ENCODE measurements at places on chromosomes 6 and 20. TPM values are rescaled to one million over a fixed set of nuclear protein-coding genes. Genes with fewer than 3 reads are reported as not detected.
A peak's percentile ranks its signal among the peaks of the same experiment; 100 is the strongest.

DACT2 gene
- total RNA-seq, result 1.1 TPM

OOEP gene
- not detected for total RNA-seq

CDS2 gene
- total RNA-seq, result 20.9 TPM

EDN3 gene
- 7.3 TPM for total RNA-seq

AURKA gene
- total RNA-seq, result 6.0 TPM

BTNL2 gene
- not detected for total RNA-seq

CD93 gene
- total RNA-seq, result 0.08 TPM

ESR1 gene
- 0.24 TPM for total RNA-seq

MYCT1 gene
- total RNA-seq, result not detected

DNA sequence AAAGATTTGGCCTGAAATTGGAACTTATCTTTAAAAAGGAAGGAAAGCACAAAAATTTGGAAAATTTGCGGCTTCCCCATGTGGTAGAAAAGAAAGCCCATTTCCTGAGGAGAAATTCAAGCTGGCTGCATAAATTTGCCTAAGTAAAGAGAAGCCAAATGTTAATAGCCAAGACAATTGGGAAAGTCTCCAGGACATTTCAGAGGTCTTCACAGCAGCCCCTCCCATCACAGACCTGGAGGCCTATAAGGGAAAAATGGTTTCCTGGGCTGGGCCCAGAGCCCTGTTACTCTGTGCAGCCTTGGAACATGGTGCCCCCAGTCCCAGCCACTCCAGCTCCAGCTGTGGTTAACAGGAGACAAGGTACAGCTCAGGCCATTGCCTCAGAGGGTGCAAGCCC is 736.5 kb downstream of the HACE1 start:
- no peak for ATAC-seq

GRCh38 chr6:21997119-21998037 is 299.5 kb downstream of the PRL start:
- no peak for ATAC-seq

GRCh38 chr6:106141441-106142237 is 55.5 kb downstream of the PRDM1 start:
- ATAC-seq, result no peak

GRCh38 chr20:33291830-33292355 is 8.9 kb downstream of the BPIFB1 start:
- no peak for ATAC-seq

DNA sequence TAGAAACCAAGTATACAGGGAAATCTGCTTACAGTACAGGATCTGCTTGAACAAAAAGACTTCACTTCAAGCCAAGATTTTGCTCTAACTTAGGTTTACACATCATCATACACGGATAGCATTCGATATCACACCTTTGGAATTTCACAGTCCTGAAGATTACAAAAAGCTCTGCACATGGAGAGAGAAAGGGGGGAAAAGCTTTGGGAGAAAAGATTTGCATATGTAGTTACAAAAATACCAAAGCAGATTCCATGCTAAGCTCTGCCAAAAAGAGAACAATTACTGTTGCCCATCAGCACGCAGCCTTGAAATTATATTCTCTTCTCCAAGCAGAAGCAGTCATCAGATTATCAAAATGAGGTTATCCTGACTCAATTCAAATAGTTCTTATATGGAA is 62.0 kb downstream of the HIVEP2 start:
- no peak for ATAC-seq

GRCh38 chr6:16419636-16420336 is 181.4 kb downstream of the GMPR start:
- no peak for ATAC-seq

GRCh38 chr6:35024551-35025054 is 116.5 kb downstream of the TCP11 start:
- ATAC-seq, result peak; percentile 98

- ATAC-seq, result no peak
These were observed 131.2 kb upstream of the AKAP12 start for GRCh38 chr6:151108548-151108947.

DNA sequence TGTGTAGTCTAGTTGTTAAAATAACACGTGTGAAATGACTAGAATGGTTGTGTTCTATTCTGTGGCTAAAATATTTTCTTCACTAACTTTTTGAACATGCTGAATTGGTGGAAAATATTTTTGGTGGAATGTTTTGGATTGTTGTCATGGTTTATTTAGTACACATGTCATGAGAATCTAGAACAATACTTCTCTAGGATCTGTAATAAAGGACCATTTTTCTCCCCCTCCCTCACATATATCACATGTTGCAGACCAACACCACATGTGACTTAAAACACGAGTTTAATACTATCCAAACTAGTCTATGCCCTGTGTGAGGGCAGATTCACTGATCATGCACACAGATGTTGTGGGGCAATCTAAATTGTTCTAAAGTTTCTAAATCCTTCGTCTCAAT is 29.2 kb downstream of the FIG4 start:
- ATAC-seq, result no peak

DNA sequence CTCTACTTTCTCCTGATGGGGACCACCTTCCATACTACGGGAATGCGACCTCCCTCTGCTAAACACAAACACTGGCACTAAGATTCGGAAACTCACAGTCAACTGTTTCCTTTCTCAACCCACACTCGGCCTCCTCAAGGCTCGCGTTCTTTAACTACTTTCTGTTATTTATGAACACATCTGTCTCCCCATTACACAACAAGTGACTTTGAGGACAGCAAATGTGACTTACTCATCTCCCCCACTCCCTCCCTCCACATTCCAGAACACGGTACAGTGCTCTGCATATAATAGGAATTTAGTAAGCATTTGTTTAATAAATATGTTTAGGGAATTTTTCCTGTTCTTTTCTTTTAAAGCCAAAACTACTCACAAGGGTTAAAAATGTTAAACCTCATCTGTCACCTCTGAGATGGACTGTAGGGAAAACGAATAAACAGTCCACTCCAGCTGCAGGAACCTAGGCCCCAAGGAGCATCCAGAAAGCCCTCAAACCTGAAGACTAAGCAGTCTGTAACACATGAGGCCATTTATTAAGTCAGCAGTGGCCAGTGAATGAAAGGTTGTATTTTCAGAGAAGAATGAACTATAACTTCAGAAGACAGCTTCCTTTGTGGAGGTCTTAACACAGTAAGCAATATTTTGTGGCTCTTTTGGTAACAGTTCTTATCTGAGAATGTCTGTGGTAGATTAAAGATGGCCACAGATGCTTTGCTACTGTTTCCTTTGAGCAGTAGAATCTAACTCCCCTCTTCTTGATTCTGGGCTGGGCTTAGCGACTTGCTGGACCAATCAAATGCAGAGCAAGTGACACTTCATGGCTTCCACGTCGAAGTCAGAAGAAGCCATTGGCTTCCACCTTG is 209.6 kb upstream of the DTNBP1 start:
- peak; percentile 52 for ATAC-seq

- no peak for ATAC-seq
These were observed 6.0 kb upstream of the PRL start for GRCh38 chr6:22302838-22303237.

DNA sequence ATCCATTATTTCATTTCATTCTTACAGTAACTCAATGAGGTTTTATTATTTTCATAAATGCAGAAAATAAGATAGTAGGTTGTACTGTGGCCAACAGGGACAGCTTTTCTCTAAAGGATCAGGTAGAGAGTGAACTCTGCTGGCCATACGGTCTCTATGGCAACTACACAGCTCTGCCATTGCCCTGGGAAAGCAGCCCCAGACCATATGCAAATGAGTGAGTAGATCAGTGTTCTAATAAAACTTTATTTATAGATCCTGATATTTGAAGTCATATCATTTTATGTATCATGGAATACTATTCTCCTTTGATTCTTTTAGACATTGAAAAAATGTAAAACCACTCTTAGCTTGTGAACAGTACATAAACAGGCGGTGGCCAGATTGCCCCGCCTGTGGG is 192.5 kb upstream of the RREB1 start:
- ATAC-seq, result no peak

GRCh38 chr6:1662534-1662933 is 52.8 kb downstream of the FOXC1 start:
- ATAC-seq, result no peak

GRCh38 chr20:25178563-25179438 is 16.7 kb upstream of the ENTPD6 start:
- peak; percentile 92 for ATAC-seq

DNA sequence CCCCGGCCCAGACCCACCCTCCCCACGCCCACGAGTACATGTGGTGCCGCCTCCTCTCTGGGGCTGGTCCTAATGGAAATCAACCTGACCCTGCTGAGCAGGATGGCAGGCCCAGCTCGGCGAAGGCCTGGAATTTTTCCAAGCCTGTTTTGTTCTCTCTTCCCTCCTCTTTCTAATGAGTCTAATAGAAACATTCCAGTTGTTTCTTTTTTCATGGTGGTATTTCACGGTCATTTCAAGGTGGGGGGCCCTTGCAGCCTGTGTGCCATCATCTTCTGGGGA is 16.6 kb downstream of the SMOC2 start:
- peak; percentile 40 for ATAC-seq

GRCh38 chr6:34938268-34938667 is 49.2 kb downstream of the ANKS1A start:
- no peak for ATAC-seq

DNA sequence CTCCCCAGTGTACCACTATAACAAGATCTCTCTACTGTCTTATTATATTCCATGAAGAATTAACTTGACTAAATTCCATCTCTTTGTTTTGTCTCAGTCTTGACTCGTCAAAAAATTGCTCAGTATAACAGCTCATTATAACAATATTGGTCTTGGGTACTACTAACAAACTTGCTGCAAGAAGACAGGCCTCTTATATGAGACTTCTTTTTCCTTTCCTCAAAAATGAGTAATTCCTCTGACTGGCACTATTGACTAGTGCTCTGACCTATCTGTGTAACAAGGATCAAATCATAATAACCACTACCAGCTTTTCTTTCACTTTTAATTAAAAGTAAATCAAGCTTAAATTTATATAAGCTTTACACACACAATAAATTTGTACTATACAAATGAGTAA is 91.3 kb upstream of the THEMIS start:
- no peak for ATAC-seq

DNA sequence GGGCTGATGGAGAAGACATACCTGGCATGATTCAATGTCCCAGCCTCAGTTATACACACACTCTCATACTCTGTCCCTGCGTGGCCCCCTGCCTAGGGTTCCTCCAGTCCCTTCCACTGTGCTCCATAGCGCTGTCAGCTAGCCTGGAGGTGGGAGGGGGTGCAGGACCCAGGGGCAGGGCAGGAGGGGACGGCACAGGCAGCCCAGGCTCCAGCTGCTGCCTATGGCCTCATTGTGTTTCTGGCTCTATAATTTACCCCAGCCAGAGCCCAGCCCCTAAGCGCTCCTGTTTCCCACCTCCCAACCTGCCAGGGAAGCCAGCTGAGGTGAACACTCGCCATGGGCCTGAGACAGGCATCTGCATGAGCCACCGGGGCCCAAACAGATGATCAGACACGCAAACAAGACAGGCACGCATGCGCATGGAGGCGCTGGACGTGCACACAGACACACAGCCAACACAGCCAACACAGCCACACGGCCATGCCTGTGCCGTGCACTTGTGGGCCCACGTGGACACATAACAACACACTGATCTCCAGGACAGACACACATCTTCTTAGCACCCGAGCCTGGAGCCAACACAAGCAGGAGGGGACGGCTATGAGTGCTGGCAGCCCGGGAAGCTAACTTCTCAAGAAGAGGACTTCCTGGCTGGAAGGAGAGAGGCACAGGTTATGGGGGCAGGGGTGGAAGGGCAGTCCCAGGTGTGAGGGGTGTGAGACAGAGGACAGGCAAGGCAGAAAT is 124.9 kb downstream of the GRM4 start:
- ATAC-seq, result no peak

- no peak for ATAC-seq
These were observed 43.3 kb downstream of the RNGTT start for GRCh38 chr6:88920088-88920487.

- no peak for ATAC-seq
These were observed 86.6 kb upstream of the MEI4 start for GRCh38 chr6:77566235-77566634.

GRCh38 chr6:40672087-40672486 is 84.9 kb upstream of the LRFN2 start:
- ATAC-seq, result peak; percentile 60

DNA sequence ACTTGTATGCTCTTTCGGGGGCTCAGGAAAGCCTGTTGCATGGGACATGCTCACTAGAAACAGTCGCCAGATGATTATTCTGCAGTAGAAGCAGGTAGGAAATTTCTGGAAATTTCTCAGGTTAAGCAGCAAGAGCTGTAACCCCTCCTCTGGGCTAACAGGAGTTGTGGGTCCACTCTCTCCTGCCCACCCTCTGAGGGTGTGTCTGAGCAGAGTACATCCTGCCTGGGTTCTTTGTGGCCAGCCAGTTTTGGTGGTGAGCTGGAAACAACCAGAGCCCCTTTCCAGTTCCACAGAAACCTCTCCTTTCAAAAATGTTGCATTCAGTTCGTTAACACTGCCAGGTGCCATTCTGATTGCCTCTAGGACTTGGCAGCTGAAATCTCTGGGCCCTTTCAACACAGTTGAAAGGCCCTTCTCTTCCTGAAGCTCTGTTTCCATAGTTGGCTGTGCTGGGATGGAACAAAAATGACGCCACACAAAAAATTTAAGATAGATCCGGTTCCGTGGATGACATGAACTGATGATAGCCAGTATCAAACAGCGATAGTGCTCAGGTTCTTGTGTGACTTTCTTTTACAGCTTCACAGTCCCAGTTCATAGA is 38.5 kb downstream of the PLCG1 start:
- no peak for ATAC-seq

- no peak for ATAC-seq
These were observed 49.7 kb downstream of the TRAF3IP2 start for GRCh38 chr6:111556004-111556403.

- no peak for ATAC-seq
These were observed 370.7 kb downstream of the RFPL4B start for GRCh38 chr6:112717856-112718255.

DNA sequence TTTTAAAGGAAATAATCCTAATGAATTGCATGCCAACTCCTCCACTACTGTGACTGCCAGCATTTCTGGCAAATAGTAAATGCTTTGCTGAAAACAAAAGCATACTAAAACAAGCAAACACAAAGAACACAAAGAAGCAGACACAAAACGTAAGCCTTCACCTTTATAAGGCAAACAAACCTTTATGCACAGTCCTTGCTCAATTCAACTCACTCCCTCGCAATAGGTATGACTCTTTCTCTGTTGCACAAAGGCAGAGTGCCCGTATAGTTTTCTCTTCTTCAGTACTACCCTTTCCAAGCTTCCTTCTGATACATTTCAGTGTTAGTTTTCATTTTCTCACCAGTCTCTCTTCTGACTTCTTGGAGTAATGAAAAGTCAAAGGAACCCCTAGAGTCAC is 63.9 kb downstream of the PDE10A start:
- no peak for ATAC-seq

- no peak for ATAC-seq
These were observed 4.5 kb upstream of the BRD2 start for GRCh38 chr6:32963866-32964265.

DNA sequence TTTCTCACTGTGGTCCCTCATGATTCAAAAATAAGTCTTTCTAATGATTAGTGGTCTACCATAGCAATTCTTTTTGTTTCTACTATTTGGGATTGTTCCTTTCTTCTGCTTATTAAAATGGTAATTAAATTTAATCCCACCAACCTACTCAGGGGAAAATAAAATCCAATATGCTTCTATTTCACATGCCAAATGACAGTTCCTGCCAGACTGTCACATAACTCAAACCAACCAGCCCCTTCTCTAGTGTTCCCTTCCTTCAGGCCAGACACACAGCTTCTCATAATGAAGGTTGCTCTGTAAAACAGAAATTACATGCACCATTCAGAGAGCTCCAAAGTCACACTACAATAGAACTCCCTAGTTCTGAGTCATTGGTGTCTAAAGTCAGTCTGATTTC is 23.2 kb downstream of the PAK5 start:
- ATAC-seq, result no peak
